ENCODE measurements at places on chromosomes 2 and 18.
A peak's percentile ranks its signal among the peaks of the same experiment; 100 is the strongest.

GRCh38 chr2:150486539-150487484 lies 655 bp downstream of the RND3 start:
- no peak for DNase-seq

DNA sequence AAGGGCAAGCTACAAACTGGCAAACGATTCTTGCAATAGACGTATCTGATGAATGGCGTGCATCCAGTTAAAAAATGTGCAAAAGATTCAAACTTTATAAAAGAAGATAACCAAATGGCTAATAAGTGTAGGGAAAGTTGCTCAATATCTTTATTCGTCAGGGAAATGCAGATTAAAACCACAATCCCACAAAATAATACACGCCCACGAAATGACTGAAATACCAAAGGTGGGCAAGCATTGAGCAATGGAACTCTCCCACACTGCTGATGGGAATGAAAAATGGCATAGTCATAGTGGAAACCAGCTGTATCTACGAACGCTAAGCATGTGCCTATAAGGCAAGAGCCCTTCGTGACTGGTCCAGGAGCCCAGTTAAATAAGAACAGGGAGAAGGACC lies 168.6 kb upstream of the SIX2 start:
- peak; percentile 71 for DNase-seq

DNA sequence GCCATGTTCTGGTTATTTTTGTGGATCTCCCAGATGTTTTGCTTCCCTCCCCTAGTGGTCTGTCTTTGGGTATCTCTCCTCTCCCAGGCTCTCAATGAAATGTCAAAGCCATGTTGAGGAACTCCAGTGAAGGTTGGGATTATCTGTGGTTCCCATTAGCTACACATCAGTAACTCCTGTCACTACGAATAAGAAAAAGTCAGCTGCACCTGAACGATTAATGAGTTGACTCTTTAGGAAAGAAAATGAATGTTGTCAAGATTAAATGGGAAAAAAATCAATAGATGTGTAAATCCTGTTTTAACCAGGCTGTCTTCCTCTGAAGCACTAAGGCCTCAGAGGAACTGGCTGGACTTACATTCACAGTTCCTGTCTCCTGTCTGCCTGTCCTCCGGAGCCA lies 94.0 kb upstream of the DAPL1 start:
- DNase-seq = no peak

DNA sequence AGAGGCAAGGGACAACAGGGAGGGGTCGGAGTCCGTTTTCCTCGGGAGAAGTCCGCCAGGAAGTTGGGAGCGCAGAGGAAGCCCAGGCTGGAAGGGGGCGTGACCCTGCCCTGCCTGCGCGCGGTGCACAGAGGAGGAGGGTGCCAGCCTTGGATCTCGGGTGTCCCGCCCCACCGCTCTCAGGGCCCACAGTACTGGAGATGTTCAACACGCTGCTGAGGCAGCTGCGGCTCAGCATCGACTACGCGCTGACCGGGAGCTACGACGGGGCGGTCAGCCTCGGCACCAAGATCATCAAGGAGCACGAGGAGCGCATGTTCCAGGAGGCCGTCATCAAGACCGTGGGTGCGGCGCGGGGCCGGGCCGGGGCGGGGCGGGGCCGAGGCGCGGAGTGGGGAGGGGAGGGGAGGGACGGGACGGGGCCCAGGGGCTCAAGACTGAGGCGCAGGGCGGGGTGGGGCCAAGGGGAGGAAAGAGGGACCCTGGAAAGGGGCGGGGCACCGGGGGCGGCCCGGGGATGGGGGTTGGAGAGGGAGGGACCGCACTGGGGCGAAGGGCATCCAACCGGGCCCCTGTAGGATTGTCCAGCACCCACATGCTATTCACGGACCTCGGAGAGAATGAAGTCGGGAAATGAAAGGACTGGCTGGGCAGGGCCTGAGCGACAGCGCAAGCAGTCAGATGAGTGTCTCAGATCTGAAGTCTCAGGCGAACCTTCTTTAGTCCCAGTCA lies 36.6 kb downstream of the POMC start:
- DNase-seq = no peak

DNA sequence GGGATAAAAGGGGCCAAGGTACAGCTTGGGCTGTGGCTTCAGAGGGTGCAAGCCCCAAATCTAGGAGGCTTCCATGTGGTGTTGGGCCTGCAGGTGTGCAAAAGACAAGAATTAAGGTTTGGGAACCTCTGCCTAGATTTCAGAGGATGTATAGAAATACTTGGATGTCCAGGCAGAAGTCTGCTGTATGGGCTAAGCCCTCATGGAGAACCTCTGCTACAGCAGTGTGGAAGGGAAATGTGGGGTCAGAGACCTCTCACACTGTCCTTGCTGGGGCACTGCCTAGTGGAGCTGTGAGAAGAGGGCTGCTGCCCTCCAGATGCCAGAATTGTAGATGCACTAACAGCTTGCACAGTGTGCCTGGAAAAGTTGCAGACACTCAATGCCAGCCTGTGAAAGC lies 880.6 kb upstream of the ID2 start:
- no peak for DNase-seq

GRCh38 chr2:69815717-69816116 lies 13.7 kb upstream of the GMCL1 start:
- DNase-seq = no peak

- DNase-seq = no peak
Observed at GRCh38 chr2:118878531-118879149, 31.2 kb upstream of the EN1 start.

DNA sequence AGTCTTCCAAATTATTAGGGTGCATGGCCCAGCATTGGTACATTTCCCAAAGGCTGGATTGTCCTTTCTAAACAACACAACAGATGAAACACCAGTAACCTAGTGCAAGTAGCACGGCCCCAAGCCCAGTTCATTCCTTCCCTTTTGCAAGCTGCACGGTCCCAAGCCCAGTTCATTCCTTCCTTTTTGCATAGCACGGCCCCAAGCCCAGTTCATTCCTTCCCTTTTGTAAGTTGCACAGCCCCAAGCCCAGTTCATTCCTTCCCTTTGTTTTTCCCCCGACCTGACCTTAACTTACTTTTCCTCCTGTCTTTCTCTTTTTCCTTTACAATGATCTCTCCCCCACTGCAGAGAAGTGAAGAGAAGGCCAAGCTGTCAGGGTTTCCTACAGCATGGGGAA lies 60.9 kb downstream of the C18orf63 start:
- DNase-seq = no peak

GRCh38 chr2:135154962-135155361 lies 102.9 kb downstream of the RAB3GAP1 start:
- DNase-seq = no peak

DNA sequence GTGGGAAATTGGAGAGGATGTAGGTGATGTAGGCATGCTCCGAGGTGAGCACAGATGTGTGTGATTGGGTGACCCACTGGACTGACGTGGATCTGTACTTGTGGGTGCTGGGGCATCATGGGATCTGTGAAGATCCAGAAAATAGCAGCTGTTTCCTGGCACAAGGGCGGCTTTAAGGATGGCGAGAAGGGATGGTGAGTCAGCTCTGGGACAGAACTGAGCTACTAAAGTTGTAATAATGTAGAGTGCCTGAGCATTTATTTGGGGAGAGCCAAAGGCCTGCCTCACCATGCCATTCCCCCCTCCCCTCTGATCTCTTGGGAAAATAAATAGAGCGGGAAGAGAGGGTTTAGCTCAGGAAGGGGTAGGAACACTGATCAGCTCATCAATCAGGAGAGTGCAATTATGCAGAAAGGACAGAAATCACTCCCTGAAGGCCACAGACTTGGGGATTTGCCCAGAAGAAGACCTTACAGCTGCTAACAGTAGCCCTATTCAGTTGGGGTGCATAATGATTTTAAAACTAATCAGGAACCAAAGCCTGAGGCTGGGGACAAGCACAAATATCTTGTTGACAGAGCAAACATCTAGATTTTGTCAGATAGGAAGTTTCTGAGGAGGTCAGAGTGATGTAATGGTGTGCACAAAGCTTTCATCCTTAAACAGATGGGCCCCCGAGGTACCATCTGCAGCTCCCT lies 30.3 kb downstream of the TANC1 start:
- DNase-seq = no peak

DNA sequence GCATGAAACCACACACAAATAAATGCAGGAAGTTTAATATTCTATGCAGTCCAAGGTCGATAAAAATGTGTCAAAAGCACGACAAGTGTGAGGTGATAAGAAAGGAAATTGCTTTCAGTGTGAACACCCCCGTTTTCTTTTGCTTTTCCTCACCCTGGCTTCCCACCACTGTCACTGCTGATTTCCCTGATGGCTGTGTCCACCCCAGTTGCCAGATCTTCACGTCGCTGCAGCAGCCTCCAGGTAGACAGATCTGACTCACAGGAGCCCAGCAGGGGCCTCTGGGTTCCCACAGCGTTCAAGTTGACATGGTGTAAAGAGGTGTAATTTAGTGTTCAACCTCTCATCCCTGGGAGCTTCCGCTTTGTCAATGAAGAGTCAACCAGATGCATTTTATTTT lies 128.0 kb upstream of the TACR1 start:
- DNase-seq = no peak

DNA sequence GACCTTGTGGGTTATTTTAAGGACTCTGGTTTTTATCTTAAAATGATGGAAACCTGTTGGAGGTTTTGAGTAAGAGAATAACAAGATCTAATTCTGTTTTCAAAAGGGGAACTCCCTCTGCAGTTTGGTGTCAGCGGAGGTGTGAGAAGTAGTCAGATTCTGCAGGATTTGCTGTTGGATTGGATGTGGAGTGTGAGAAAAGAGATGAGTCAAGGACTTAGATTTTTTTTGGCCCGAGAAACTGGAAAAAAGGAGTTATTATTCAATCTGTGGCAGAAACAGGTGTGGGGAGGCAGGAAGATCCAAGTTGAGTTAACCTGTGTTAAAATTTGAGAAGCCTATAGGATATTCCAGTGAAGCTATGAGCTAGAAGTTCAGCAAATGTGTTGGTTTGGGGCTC lies 337.2 kb upstream of the FANCL start:
- DNase-seq = no peak

- peak; percentile 82 for DNase-seq
Observed at GRCh38 chr2:217279556-217279955, 419.7 kb upstream of the TNP1 start.

DNA sequence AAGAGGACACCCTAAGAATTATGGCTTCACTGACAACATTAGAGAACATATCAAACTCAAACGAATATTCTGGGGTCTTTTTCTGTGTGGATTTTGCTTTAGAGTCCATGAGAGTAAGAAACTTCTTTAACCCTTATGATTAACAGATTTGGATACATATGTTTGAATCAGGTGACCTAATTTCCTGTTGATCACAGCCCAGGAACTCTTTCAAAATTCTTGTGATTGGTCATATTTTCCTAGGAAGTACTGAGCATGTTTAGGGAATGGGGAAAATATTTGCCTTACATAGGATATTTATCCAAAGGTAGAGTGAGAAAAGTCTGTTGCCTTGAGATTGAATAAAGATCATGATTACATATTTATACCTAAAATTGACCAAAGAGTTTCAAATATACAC lies 160.0 kb downstream of the KCNH7 start:
- no peak for DNase-seq

DNA sequence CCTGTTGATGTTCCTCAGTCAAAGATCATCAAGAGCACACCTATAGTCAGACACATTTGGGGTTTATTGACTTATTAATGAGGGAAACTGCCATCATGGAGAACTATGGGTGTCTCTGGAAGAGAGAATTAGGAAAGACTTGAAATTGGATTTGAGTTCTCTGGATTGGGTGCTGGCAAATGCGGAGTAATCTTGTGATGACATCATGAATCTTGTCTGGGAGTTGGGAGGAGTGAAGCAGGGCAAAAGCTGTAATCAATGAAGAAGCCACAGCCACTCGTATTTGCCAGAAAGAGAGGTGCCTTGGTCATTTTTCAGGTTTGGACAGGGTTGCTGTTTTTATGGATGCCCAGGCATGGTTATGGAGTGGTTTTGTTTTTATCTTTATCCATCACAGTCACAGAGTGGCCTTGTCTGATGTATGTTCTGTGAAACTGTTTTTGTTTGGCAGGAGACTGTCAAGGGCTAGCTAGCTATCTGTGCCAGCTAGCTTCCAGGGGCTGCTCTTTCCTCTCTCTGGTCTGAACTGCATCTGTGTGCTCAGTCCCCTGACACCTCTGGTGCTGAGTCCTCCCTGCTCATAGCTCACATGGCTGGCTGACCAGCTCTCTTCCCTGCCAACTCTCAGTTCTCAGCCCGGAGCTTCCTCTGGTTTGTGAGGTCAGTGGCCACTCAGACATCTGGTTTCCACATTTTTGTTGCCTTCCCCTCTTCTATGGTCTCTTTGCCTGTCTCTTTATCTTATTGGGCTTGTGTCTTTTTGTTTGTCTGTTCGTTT lies 193.4 kb upstream of the RMP24 start:
- peak; percentile 20 for DNase-seq

DNA sequence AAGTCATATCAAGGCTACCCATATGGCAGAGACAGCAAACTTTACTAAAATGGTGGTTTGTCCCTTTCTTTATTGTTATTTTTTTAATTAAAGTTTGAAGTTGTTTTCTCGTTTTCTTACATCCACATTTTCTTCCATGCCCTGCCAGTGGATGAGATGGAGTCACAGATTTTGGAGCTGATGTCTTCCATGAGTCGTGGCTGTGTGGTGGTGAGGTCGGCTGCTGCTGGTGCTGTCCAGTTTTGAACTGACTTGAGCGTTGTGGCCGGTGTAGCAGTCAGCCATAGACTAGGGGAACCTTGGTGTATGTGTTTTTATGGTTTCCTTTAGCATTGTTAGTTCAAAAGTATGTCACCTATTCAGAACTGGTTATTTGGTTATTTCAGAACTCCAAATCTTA lies 182.8 kb downstream of the SH3RF3 start:
- DNase-seq = no peak

DNA sequence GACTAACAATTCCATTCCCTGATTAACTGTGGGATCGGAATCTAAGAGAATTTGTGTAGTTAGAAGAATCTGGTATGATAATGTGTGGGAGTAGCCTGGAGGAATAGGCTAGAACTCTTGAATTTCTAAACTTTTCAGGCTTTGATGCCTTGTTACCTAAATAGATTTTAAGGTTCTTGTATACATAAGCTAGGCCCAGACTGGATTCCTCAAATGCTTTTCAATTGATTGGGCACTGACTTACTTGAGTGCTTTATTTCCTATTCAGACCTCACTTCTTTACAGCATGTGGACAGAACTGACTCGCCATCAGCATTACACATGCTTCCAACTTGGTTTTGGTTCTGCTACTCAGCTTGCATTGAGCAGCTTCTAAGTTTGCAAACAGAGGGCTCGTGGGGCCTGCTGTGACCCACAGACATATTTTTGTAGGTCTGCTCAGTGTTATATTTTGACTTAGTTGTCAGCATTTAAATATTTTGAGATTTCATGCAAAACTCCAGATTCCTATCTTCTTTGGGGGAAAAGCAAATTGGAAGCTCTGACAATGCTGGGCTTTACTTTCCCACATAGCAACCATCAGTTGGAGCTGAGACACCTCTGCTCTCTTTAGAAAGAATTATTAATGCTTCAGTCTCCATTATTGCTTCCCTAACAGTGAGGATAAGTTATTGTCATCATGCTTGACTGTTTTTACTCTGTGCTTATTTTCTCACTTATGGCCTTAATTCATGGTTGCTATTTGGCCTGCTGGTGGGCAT lies 5.7 kb downstream of the PARD3B start:
- no peak for DNase-seq

- DNase-seq = no peak
Observed at GRCh38 chr18:42157420-42157819, 202.4 kb downstream of the PIK3C3 start.
